ENCODE measurements at places on chromosomes 7 and 10. TPM values are rescaled to one million over a fixed set of nuclear protein-coding genes. Genes with fewer than 3 reads are reported as not detected.

GRCh38 chr7:11625669-11626068, 206.3 kb downstream of the THSD7A start:
- peak; percentile 15 for DNase-seq

GRCh38 chr7:37751096-37751495, 67.5 kb downstream of the GPR141 start:
- no peak for DNase-seq

PRR15 gene
- 0.68 TPM for total RNA-seq

- no peak for DNase-seq
Observed at GRCh38 chr7:103797647-103798307, 191.7 kb downstream of the RELN start.

EGFR gene
- total RNA-seq: 15.7 TPM

Measured in right cardiac atrium (tissue), 5 donors.